ENCODE measurements at places on chromosomes 2 and 18.

DNA sequence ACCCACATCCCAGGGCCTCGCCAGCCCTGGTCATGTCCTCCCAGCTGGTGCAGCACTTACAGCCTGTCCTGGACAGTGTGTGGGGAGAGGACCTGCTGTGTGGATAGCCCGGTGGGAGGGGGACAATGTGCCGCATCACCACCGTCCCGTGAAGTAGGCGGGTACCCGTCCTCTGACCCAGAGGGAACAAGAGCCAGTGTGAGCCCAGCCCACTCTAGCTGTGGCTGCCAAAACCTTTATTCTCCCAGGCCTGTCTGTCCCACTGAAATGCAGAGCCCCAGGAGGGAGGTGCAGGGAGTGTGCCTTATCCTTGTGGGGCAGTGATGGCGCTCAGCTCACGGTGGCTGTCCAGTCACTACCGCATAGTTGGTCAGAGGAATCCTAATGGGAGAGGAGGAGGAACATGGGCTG is 1.7 kb downstream of the TRAF3IP1 start:
- no peak for DNase-seq

DNA sequence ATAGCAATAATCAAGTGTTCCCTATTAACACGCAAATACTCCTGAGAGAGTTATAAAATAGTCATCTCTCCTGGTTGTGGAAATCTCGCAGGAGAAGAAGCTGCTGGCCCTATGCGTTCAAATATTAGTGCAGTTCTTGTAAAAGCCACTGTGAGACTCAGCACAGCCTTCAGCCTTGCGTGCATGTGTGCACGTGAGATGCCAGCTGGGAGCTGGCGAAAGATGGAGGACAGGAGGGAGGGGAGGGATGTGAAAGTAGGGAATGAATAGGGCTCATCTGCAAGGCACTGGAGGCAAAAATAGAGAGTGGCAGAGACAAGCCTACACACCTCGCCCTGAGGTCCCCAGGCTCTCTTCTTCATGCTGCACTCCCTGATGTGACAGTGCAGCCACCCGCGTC is 126.5 kb downstream of the INO80D start:
- no peak for DNase-seq

- no peak for DNase-seq
These were observed 137.7 kb upstream of the TRIB2 start for GRCh38 chr2:12579018-12579417.

DNA sequence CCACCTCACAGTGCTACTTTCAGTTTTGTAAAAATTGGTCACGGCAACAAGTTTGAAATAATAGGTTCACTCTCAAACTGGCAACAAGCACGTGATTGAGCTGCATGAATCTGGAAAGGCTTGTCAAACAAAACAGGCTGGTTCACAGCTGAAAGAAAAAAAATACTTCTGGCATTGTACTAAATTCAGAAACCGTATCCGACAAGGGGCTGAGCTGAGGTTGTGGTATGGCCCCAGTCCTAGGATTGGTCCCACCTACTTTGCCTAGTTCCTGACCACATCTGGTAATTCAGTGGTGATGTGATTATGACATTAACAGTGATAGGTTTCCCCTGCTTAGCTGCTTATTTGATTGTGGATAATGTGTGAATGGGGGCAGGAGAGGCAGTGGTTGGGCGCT is 326.5 kb upstream of the THUMPD2 start:
- DNase-seq, result peak; percentile 63

GRCh38 chr2:144578099-144578498 is 58.2 kb upstream of the ZEB2 start:
- DNase-seq, result no peak

- DNase-seq, result no peak
These were observed 657.0 kb upstream of the SYT4 start for GRCh38 chr18:43934322-43934721.

DNA sequence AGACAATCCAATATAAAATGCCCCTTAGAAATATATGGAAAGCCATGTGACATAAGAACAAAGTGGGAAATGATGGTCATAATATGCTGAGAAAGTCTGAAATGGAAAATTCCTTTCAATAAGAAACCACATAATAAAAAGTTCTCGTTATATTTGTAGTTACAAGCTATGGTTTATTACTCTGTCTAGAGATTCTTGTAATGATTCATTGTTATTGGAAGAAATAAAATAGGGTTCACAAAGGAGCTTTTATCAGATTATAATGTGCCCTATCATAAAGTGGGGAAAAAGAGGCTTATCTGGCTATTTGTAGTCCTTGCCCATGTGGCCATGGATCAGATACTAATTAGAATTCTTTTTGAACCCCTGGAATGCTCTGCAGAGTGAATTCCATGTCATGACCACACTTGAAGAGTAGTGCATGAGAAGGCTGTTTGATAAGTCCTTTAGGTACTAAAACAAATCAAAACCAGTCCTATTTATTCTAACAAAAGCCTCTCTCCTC is 420.7 kb upstream of the NRP2 start:
- DNase-seq, result peak; percentile 55

GRCh38 chr2:185316383-185316782 is 422.2 kb upstream of the FSIP2 start:
- no peak for DNase-seq

DNA sequence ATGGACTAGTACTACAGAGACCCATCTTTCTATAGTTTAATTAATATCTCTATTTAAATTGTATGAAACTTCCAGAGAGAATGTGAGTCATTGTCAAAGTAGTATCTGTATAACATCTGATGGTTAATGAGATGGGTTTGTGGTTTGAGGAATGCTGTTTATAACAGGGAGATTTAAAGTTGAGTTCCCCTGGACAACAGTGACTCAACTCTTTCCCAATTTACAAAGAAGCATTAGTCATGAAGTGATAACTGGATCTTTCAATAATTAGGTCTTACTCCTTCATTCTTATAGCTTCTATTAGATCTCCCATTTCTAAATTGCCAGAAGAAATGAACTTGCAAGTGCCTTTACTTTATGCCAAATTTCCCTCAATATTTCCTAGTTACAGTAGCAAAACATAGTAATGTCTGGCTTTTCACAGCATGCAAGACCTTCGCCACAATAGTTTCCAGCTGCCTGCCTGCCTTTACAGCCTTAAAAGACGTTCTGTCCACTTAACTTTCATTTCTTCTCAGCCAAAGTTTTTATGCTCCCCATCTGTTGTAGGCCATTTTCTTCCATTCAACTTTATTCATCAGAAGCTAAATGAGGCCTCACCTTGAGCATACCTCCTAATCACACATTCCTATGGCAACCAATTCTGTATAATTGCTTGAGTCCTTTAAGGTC is 47.7 kb upstream of the WDR75 start:
- peak; percentile 98 for DNase-seq

DNA sequence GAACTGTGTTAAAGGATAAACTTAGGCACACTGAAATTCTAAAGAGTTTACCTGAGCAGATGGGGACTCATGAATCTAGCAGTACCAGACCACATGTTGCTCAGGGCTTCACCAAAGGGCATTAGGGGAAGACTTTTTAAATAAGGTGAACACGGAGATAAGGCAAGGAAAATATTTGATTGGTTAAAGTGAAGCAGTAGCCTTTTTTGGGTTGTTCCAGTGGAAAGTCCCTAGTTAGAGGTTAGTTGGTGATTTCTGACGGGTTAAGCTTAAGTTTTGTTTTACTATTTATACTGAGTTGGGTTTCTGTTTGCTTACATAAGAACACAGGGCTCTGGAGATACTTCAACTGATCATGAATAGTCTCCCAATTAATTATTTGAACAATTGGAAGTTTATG is 722.5 kb downstream of the SOCS6 start:
- DNase-seq, result no peak

DNA sequence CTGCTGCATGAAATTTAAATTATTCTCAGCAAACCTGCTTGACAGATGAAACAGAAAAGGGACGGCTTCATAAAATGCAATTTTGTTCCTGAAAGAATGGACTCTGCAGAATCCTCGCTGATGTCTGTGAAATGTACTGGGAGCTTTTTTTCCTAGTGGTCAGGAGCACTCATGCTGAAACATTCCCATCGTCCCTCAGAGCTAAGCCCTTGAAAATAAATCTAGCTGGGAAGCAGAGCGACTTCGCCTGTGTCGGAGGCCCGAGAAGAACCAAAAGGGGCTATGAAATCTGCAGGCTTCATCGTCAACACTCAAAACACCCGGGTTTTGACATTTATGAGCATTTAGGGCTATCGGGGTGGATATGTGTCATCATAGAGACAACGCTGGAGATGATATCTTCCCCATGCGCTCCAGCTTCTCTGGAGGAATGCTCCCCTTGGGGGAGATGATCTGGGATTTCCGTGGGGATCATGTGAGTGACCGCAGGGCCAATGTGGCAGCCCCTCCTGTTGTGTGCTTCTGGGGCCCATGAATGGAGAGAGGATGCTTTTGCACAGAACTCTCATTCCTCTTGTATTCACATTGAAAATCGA is 182.3 kb downstream of the KLHL29 start:
- no peak for DNase-seq

DNA sequence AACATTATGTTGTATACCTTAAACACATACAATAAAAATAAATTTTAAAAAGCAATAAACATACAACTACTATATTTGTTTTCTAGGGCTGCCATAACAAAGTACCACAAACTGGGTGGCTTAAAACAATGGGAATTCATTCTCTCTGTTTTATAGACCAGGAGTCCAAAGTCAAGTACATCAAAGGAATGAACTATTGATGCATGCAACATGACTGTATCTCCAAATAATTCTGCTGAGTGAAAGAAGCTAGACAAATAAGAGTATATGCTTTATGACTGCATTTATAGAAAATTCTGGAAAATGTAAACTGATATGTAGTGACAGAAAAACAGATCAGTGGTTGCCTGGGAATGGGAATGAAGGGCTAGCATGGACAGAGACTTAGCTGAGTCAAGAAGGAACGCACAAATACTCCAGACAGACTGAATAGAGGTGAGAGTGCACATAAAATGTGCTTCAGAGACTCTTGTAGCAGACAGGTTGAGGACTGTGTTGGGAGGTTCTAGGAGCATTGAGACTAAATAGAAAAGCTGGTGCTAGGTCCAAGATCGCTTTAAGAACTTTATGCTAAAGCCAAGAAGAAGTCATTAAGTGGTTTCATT is 11.0 kb upstream of the PLA2R1 start:
- DNase-seq, result no peak

DNA sequence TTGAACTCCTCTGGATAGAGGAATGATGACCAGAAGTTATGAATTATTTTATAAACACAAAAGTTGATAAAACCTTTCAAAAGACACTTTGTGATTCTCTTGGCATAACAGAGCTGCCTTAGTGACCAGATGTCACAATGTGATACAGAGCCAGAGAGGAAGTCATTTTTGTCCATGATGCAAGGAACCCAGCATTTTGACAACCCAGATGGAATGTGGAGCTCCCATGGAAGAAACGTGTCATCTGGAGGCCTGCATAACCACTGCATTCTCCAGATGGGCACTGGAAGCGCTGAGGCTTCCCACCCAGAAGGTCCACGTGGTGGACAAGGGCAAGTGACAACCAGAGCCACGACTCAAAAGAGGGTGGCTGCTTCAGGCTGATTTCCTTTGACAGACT is 30.1 kb downstream of the HRH4 start:
- peak; percentile 45 for DNase-seq

- DNase-seq, result peak; percentile 6
These were observed 913.5 kb downstream of the TDRD15 start for GRCh38 chr2:22037274-22037673.

All from fibroblast of skin of right quadriceps (primary cell).